ENCODE measurements at places on chromosomes 1 and 21. TPM values are rescaled to one million over a fixed set of nuclear protein-coding genes. Genes with fewer than 3 reads are reported as not detected.

Gene RGS13
- 5.0 TPM for total RNA-seq

Gene CFHR3
- 0.24 TPM for total RNA-seq

Gene PLA2G2F
- total RNA-seq: not detected

Gene S100A3
- 4.5 TPM for total RNA-seq

Gene PADI4
- 7.2 TPM for total RNA-seq

Gene OR2L13
- not detected for total RNA-seq

Gene WNT9A
- 7.0 TPM for total RNA-seq

Gene LIN28A
- not detected for total RNA-seq

Gene NCMAP
- 9.2 TPM for total RNA-seq

Gene SLC2A5
- total RNA-seq: 1.7 TPM

Gene NEK2
- 0.77 TPM for total RNA-seq

Gene TFF2
- total RNA-seq: not detected

Gene TMEM200B
- 4.3 TPM for total RNA-seq

Gene KCNH1
- total RNA-seq: not detected

Gene TMPRSS15
- not detected for total RNA-seq

Gene FAM131C
- total RNA-seq: not detected

Gene CFHR5
- total RNA-seq: not detected

Gene FMOD
- 28.9 TPM for total RNA-seq

Gene SPATA45
- total RNA-seq: not detected

Gene BRDT
- not detected for total RNA-seq

Gene TGFBR3
- 51.7 TPM for total RNA-seq

Gene TIAM1
- 45.5 TPM for total RNA-seq

Gene DMBX1
- total RNA-seq: not detected

Gene IQCC
- total RNA-seq: 2.0 TPM

Gene SPRR1A
- not detected for total RNA-seq

Gene ACOT11
- 5.0 TPM for total RNA-seq

Gene TNFRSF8
- 2.7 TPM for total RNA-seq

Gene CD1C
- total RNA-seq: 3.0 TPM

Gene RPF1
- total RNA-seq: 31.1 TPM

Gene CFHR4
- total RNA-seq: not detected

Gene CD2
- total RNA-seq: 9.8 TPM

Gene SELP
- 21.4 TPM for total RNA-seq

Gene TACSTD2
- 69.9 TPM for total RNA-seq

Gene OR2T2
- not detected for total RNA-seq

Gene LRRC39
- total RNA-seq: 0.71 TPM

Gene FBLIM1
- total RNA-seq: 20.1 TPM

Gene HSD3B2
- total RNA-seq: not detected

Gene HES2
- total RNA-seq: 6.4 TPM

Gene CDC42BPA
- 40.3 TPM for total RNA-seq
